Cortex of kidney (tissue), 1 donor: ENCODE measurements at places on chromosomes 12 and 14.

DNA sequence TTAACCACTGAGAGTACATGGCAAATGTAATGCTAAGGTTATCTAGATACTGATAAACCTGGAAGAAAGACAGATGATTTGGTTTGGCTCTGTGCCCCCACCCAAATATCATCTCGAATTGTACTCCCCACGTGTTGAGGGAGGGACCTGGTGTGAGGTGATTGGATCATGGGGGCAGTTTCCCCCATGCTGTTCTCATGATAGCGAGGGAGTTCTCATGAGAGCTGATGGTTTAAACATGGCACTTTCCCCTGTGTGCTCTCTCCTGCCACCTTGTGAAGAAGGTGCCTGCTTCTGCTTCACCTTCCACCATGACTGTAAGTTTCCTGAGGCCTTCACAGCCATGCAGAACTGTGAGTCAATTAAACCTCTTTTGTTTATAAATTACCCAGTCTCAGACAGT lies 14.2 kb downstream of the NOXRED1 start:
- DNase-seq, result no peak

- no peak for DNase-seq
These were observed 102.2 kb downstream of the SSPN start for GRCh38 chr12:26297396-26298070.

DNA sequence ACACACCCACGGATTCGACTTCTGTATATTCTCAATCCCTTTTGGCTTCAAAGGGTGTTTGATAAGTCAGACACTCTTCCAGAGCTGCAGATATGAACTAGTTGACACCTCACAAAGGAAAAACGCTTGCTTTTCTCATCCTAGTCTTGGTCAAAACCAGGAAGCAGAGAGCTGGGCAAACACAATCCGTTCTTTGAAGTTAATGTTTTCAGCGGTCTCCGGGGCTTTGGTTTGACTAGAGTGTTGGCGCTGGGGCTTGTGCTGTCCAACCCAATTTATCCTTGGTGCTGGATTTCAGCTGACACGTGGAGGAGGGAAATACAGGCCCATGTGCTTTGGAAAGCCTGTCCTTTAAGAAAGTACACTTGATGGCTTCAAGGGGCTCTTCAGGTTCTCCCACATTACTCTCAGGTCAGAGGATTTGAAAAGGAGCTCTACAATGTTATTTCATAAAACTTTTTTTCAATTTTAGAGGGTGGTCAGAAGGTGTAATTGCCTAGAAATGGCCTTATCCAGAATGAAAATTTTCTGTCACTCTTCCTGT lies 985.8 kb downstream of the VRK1 start:
- no peak for DNase-seq

DNA sequence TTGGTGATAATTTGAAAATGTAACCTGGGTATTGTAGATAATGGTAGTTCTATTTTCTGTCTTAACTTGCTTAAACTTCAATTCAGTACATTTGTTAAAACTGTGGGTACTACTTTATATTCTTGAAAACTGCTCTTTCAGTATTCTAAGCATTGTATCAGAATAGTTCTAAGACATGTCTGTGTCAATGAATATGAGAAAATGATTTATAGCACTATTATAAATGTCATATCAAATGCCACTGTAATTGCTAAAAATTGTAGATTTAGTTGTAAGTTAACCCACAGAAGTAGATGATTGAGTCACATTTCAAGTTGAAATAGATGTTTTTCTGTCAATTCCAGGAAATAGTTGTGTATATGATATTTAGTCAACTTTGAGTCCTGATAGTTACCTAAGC lies 2.4 kb downstream of the NAA30 start:
- no peak for DNase-seq

DNA sequence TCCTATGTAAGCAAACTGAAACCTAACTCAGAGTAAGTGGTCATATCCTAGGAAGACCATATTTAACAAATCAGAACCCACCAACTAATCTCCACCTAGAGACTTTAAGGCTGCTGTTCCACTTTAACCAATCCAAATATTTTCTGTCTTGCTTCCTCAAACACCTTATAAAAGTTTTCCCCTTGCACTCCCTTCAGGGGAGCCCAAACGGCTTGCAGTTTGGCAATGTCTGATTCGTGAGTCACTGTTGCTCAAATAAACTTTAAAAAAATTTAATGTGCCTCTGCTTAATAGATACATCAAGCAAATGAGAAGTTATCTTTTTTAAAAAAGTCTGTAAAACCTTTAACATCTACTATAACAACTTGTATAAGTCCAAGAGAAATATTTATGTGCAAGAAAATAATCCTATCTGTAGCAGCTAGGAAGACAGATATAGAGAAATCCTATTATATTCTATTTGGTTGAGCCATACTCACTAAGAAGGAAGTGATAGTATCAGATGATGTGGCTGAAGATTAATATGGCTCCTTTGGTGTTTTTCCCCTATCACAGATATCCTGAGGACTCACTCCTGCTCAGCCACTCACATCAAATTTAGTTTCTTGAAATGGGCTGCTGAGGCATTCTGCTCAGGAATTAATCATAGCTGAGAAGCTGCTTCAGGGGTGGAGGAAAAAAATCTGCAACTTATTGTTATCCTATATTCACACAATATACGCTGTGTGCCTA lies 65.1 kb upstream of the DUSP6 start:
- no peak for DNase-seq

- DNase-seq, result no peak
These were observed 309.9 kb downstream of the ADGRD1 start for GRCh38 chr12:131263626-131264025.

GRCh38 chr12:19307451-19307850 lies 131.8 kb upstream of the AEBP2 start:
- no peak for DNase-seq

DNA sequence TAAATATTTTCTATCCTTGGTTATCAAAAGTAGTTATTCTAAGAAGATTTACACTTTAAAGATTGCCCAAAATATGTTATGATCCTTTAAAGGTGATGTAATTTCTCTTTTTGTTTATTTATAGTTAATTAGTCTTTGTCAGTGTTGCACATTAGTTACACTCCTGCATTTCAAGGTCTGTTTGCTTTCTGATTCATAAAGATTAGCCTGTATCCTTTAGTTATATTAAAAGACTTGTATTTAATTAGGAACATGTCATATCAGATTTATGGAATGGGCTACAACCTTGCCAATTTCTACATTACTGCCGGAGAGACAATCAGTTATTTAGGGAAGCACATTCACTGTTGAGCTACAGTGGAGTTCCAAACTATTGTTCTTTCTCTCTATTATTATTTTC lies 3.5 kb downstream of the EPYC start:
- DNase-seq, result no peak
